Neural cell (in vitro differentiated cells): ENCODE measurements at places on chromosomes 1 and 21. TPM values are rescaled to one million over a fixed set of nuclear protein-coding genes. Genes with fewer than 3 reads are reported as not detected.

DENND2C gene
- polyA plus RNA-seq: 0.18 and 0.26 TPM in 2 replicates

LCK gene
- polyA plus RNA-seq: not detected in 2 replicates

OLFML3 gene
- not detected in 2 replicates for polyA plus RNA-seq

NHLH1 gene
- 0.11 and 0.90 TPM in 2 replicates for polyA plus RNA-seq

AMY1A gene
- polyA plus RNA-seq: not detected in 2 replicates

CHI3L2 gene
- not detected in 2 replicates for polyA plus RNA-seq

MRPL9 gene
- polyA plus RNA-seq: 119 and 134 TPM in 2 replicates

OVAAL gene
- not detected in 2 replicates for polyA plus RNA-seq

DENND2D gene
- polyA plus RNA-seq: not detected in 2 replicates

FAM177B gene
- polyA plus RNA-seq: not detected in 2 replicates

AK5 gene
- 5.4 and 7.1 TPM in 2 replicates for polyA plus RNA-seq

GNG4 gene
- 57.6 and 63.2 TPM in 2 replicates for polyA plus RNA-seq

RHBG gene
- not detected in 2 replicates for polyA plus RNA-seq
